ENCODE measurements at places on chromosomes 5 and 9.

DNA sequence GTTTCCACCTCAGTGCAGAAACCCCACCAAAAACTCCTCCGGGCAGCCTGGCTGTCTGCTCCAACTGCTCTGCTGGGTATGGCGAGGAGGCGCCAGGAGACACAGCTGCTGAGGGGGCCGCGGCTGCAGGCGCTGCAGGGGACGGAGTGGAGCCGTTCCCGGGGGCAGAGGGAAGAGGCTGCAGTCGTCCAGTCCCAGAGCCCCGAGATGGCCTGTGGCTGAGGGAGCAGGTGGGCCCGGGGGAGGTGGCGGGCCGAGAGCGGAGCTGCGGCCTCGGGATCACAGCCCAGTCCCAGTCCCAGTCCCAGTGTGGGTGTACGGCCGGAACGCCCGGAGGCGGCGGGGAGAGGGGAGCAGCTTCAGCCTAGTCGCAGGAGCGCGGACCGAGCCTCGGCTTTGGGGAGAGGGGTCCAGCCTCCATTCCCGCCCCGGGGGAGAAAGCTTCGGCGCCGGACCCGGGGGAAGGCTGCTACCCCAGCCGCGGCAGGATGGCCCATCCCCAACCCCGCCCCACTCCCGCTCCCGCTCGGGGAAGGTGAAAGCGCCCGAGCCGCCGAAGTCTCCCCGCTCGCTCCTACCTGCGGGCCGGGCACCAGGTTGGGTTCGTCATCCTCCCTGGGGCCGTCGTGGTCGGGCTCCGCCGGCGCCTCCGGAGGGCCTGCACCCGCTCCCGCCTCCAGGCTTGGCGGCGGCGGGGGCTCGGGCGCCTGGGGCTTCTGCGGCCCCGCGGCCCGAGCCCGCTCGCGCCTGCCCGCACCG is 513 bp downstream of the FAM193B start:
- DNase-seq: peak; percentile 13

DNA sequence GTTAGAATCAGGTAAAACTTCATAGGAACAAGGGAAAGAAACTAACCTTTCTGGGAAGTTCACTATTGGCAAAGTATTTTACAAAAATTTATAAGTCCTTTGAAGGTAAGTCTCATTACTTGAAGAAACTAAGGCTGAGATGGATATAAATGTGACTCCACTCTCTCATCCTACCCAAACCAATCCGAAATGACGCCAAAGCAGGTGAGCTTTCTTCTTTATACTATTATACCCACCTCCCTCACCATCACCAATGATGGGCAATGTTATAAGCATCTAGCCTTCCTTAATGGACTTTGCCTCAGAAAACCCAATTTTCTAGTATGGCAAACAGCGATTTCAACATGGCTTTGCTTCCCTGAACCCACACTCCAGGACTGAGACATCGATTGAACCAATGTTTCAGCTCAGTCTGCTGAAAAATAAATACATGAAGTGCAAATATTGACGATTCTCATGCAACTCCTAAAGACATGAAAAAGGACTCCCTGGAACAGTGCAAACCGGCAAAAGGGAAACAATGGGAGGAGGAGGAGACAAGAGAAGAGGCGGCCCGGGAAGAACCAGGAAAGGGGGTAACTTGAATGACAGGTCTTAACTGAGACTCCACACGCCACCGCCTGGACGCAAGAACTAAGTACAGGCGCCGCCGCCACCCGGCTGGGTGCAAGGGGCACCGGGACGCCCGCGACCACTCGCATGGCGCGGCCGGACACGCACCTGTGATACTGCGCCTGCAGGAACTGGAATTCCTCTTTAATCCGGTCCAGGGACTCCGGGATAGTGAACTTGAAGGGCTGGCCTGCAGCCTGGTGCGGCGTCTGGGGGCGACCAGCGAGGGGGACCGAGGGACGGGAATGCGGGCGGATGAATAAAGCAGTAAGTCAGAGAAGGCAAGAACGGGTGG is 2.5 kb downstream of the TLE1 start:
- no peak for DNase-seq

DNA sequence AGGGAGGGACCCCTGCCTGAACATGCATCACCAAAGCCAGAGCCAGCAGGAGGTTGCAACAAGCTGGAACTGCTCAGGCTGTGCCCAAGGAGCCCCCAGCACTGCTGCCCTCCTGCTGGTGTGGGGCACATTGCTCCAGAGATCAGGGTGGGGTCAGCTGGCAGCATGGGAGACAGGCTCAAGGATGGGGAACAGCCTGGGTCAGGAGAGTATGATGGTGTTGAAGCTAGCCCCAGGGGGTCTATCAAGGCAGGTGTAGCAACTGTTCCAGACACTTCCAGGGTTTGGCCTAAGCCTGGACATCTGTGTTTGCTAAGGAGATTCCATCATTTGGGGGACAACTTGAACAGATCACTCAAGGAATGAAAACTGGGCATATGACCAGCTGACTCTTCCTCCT is 133.1 kb downstream of the ATPSCKMT start:
- DNase-seq: no peak

DNA sequence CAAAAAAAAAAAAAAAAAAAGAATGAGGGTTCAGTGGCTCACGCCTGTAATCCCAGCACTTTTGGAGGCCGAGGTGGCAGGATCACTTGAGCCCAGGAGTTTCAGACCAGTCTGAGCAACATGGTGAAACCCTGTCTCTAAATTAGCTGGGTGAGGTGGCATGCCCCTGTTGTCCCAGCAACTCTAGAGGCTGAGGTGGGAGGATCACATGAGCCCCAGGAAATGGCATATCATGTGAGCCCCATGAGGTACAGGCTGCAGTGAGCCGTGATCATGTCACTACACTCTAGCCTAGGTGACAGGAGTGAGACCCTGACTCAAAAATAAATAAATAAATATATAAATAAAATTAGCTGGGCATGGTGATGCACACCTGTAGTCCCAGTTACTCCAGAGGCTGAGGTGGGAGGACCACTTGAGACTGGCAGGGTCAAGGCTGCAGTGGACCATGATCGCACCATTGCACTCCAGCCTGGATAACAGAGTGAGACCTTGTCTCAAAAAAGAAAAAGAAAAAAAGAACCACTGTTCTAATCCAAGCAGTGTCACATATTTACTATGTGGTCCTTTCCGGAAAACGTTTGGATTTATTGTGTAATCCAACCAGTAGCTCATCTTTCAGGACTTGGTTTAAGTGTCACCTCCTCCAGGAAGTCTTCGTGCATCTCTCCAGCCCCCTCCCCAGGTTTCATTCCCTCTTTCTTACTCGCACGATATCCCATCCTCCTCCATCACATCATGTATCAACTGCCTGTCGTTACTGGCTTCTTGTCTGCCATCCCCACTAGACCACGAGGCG is 12.3 kb upstream of the SPOUT1 start:
- DNase-seq: no peak

Measured in CD4-positive, alpha-beta T cell treated with Interleukin-15 for 4 hours (primary cell).